ENCODE measurements at places on chromosomes 12 and 14. TPM values are rescaled to one million over a fixed set of nuclear protein-coding genes. Genes with fewer than 3 reads are reported as not detected.

- peak; percentile 76 for DNase-seq
Measured at GRCh38 chr14:104318558-104319490, 180.4 kb downstream of the KIF26A start.

DNA sequence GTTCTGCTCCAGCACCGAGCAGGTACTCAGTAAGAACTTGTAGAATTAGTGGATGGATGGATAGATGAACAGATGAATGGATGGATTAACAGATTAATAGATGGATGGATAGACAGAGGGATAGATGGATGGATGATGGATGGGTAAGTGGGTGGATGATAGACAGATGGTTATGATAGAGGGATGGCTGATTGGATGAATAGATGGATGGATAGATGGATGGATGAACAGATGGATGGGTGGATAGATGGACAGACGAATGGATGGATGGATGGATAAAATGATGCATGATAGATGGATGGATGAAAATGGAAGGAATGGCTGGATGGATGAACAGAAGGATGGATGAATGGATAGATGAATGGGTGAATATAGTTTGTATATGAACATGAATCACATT lies 8.0 kb upstream of the MAP1LC3B2 start:
- no peak for DNase-seq

GRCh38 chr14:74258764-74259035 lies 19.5 kb downstream of the VSX2 start:
- no peak for DNase-seq

DNA sequence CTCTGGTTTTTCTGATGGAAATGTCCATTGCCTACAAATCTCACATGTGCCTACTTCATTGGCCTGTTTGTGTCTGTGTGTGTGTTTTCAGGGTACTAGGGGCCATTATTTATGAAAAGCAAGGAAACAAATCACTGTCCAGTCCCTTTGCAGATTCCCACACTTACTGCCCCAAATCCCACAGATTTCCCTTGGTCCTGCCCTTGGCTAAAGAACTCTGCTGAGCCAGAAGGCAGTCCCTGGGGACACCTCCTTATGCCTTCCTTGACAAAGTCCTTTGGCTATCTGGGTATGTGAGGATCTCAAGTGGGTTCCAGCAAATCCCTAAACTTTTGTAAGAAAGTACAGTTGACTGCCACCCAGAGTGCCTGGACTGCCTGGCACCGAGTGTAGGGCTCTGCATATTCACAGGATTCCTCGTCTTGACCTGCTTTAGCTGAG lies 388.1 kb downstream of the BCAT1 start:
- DNase-seq: no peak

Gene RAP1B
- 323 TPM for total RNA-seq

DNA sequence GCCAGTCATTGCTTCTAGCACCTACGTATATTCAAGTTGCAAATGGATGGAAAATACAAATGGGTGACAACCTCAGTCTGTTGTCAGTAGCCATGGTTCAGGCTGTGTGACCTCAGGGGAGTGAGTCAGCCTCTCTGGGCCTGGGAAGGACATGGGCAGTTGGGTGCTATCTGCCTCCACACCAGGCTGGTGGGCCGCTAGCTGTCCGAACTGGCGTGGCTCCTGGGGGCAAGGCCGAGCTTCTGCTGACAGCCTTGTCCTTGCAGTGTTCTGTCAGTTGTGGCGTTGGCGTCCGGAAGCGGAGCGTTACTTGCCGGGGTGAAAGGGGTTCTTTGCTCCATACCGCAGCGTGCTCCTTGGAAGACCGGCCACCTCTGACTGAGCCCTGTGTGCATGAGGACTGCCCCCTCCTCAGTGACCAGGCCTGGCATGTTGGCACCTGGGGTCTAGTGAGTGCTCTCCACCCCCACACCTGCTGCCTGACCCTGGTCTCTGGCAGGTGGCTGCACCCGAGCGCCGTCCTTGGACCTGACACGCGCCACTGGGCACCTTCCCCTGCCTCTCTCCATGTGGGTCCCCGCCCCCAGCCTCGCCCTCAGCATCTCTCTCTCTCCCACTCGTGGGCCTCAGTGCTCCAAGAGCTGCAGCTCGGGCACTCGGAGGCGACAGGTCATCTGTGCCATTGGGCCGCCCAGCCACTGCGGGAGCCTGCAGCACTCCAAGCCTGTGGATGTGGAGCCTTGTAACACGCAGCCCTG lies 17.1 kb downstream of the PAPLN start:
- no peak for DNase-seq

- DNase-seq: no peak
Measured at GRCh38 chr12:131260251-131260905, 306.7 kb downstream of the ADGRD1 start.

Gene ADAM20
- total RNA-seq: 1.1 TPM

Gene RNASE7
- total RNA-seq: 0.39 TPM
